Activated T-cell treated with anti-CD3 and anti-CD28 coated beads, Interleukin-2, amount 50 U/mL, for 72 hours (primary cell): ENCODE measurements at places on chromosomes 5 and 9.

GRCh38 chr9:6673326-6674025 lies 27.9 kb upstream of the GLDC start:
- no peak for DNase-seq

GRCh38 chr5:110262749-110263148 lies 463.7 kb downstream of the TMEM232 start:
- no peak for DNase-seq

DNA sequence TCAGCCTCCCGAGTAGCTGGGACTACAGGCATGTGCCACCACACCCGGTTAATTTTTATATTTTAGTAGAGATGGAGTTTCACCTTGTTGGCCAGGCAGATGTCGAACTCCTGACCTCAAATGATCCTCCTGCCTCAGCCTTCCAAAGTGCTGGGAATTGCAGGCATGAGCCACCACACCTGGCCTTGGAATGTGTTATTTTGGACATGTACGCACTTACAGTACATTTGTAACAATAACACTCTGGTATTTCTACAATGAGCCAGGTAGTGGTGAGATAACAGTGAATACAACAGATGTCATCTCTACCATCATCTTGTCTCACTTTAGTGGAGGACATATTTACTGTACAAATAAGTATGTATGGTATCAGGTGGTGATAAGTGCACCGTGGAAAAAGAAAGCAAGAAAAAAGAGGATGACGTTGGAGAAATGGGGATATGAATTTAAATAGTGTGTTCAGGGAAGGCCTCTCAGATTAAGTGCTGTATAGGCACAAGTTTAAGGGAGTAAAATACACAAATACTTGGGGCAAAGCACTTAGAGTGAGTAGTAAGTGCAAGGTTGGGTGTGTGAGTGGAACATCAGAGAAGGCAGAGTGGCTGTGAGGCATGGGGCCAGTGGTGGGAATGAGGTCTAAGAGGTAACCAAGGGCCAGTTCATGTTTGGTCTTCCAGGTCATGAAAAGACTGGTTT lies 100.1 kb downstream of the CDC42SE2 start:
- DNase-seq: no peak

DNA sequence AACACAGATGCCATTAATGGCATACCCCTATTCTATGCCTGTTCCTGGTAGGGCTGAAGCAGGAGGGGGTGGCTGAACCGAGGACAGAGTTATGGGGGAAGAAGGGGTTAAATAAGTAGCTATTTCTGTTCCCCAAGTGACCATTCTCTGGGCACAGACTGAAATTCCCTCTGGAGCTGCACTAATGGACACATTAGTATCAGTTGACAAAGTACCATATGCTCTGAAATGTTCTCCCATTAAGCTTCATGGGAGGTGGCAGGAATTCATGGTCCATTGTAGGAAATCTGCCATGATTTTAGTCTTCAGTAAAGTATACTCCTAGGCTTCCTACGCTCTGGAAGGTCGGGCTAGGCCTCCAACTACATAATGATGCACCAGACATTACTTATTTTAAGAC lies 10.5 kb upstream of the FRMPD1 start:
- DNase-seq: no peak

GRCh38 chr9:130672933-130673615 lies 8.7 kb downstream of the PRDM12 start:
- DNase-seq: no peak

DNA sequence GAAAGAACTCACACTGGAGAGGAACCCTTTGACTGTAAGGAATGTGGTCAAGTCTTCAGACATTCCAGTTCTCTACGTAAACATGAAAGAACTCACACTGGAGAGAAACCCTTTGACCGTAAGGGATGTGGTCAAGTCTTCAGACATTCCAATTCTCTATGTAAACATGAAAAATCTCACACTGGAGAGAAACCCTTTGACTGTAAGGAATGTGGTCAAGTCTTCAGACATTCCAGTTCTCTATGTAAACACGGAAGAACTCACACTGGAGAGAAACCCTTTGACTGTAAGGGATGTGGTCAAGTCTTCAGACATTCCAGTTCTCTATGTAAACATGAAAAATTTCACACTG lies 32.6 kb downstream of the MAPK9 start:
- DNase-seq: no peak

DNA sequence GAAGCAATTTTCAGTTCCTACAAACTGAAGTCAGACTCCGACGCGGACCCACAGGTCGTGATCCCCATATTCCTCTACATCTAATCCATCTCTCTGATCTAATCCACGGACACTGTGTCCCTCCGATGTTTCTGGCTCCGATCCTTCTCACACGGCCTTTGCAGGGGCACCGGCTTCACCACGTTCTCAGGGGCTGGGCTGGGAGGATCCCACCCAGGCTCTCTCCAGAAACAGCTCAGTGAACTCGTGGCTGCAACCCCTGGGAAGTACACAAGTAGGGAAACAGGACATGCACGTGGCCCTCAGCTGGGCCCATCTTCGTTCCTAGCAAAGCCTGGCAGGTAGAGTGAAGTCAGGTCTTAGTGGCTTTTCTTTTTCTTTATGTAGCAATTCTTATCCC lies 49.1 kb upstream of the OLFM1 start:
- DNase-seq: no peak

- DNase-seq: no peak
Measured at GRCh38 chr5:96822686-96823459, 15.1 kb upstream of the ERAP1 start.

DNA sequence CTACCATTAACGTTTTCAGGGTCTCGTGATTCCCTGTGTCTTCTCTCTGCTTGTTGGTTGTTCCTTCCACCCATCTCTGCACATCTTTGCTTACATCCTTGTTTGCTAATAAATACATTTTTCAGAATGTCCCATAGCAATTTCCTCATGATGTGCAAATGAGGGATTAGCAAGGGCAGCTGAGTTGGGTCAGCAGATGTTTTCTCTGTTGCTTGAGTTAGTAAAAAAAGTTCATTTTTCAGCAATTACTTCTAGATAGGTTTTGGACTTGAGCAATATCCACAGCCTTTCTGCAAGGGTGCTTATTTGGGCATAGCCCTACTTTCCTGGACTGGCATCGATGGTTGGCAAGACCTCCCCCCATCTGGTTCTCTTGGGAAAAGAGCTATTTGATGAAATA lies 4.8 kb upstream of the TNFSF15 start:
- DNase-seq: no peak

DNA sequence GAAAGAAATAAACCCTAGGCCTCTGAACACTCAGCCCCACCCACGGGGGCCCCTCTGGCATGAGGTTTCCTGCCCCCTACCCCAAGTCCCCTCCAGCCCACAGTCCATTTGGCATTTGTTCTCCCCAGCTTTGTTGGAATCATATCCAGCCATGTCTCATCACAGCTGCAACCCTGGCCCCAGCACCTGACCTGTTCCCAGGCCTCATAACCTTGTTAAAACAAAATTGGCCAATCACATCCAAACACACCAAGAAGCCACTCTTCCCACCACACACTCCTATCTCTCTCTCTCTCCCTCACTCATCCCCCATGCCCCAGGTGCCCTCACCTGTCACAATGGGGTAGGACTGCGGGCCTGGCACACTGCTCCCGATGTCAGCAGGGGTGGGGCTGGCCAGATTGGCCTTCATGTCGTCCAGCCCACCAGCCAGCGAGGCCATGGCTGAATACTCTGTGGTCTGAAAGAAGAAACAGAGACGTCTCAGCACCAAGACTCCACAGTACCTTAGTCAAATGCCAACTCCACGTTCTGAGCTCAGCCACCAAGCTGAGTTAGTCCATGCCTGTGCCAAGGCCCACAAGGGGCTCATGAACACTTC lies 110.9 kb downstream of the PAX5 start:
- no peak for DNase-seq

DNA sequence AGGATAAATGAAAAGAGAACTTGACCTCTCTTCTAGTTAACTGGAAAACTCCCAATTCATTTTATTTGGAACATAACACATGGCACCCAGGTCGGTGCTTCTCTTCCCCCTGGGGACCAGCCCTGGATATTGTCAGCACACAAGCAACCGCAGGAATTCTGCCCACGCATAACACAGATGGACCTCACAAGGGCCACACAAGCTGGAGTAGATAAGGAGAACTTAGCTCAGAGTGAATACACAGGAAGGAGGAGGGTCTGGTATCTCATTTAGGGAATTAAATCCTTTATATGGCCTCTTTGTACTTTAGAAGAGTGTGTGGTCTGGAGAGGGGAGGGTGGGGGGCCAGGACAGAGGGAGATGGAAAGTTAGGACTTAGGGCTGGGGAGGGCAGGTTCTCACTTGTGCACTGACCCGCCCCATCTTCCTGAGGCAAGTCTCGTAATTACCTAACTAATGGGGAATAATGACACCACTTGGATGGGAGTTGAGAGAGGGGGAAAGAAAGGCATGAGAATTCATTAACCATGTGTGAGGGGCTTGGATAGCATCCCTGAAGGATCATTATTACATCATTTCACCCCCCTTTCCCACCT lies 341.2 kb upstream of the WWC1 start:
- DNase-seq: no peak

DNA sequence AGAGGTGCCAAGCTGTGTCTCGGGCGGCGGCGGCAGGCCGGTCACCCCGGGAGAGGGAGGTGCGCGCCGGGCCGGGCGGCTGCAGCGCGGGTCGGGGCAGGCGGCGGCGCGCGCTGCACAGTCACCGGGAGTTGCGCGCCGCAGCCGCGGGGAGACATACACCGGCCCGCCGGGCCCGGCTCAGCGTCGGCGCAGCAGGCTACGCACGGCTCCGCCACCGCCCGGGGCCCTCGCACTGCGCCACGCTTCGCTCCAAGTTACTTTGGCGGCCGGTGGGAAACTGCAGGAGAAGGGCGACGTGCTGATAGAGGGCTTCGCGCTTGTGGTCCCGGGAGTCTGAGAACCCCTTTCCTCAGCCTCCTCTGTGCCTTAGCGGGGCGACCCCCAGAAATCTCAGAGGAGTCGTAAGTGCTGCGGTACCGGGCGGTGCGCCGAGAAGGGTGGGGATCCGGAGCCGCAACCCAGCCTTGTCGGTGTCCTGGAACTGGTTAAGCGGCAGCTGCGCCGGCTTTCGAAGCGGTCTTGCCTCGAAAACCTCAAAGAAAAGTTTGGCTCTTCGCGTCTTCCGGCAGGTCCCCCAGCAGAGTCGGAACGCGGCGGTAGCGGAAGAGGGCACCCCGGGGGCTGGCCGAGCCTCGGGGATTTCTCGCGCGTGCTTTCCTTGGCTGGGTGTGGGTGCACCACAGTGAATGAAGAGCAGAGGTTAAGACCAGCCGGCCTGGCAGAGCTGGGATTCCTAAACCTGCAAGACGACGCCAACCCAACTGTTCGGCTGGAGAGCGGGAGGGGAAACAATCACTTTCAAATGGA lies at the start of gene EFNA5:
TSS of gene EFNA5 (minus strand) at position 6 of the 810 bp plus-strand sequence.
- DNase-seq: peak; percentile 46

DNA sequence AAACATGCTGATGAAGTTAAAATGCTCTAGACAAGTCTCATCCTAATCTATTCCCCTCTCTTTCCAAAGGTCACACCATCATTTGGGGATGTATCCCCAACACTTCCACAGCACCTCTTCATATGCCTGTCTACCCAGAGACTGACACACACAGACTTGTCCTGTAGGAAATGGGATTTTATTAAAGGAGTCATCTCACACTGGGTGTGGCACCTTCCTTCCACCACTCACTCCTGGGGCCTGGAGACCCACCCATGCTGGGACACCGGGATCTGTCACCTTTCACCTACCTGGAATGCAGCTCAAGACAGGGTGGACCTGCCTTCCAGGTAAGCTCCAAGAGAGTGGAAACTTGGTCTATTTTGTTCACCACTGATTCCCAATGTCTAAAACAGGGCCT lies 99.4 kb upstream of the HAND1 start:
- no peak for DNase-seq

GRCh38 chr5:14426521-14426920 lies 155.1 kb upstream of the OTULINL start:
- DNase-seq: no peak

GRCh38 chr9:134178768-134179551 lies 14.6 kb upstream of the RNU6ATAC start:
- no peak for DNase-seq

DNA sequence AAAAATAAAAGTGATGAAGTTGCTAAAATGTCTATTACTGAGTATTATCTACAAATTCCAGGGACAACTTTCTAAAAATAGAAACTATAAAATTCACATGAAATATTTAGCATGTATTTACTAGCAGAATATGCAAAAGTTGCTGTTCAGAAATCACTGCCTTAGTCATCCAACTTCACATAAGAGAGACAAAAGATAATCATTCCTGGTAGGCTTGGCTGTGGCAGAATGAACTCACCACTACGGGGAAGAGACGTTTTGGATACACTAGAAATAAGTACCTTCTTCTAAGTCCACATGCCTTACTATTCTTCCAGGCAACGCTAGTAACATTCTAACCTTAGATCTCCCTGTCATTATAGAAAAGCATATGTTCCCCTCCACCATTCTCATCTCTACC lies 272.2 kb downstream of the BNC2 start:
- no peak for DNase-seq

GRCh38 chr5:169013846-169014245 lies 287.1 kb downstream of the SLIT3 start:
- no peak for DNase-seq

DNA sequence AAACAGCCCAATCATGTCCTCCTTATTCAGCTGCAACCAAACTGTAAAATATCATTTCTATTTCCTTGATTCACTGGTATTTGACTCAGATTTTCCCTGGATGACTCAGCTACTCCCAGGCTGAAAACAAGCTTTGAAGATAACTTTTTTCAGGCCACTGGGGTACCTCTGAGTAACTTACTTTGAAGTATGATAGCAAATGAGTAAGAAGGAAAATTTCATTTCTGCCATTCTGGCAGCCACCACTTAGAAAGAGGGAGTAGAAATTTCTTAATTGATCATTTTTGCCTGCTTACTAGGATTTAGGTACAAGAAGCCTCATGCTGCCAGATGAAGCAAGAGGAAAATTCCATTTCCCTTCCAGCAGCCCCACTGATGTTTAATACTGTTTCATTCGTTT lies 247.4 kb downstream of the PRELID2 start:
- DNase-seq: no peak

DNA sequence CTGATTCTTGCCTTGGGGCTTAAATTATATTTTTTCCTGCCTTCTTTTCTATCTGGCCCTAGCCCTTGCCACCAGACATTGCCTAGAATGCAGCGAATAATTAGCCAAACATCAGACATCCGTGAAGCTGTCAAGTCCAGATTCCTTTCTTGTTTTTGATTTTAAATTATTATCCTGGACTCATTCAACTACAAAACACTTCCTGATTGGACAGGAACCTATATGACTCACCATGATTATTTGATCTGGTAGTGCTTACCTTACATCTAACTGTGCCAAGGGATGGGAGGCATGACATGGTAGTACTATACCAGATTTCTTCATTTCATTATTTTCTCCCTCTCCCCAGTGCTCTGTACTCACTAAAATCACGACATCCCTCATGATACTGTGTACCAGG lies 829.6 kb downstream of the TLR4 start:
- DNase-seq: no peak

- DNase-seq: peak; percentile 37
Measured at GRCh38 chr5:219460-219863, 1.3 kb downstream of the SDHA start.

- no peak for DNase-seq
Measured at GRCh38 chr5:177035976-177036375, 13.5 kb downstream of the ZNF346 start.

GRCh38 chr9:126675147-126675467 lies 61.4 kb downstream of the LMX1B start:
- no peak for DNase-seq

GRCh38 chr5:83839788-83840187 lies 119.1 kb upstream of the HAPLN1 start:
- DNase-seq: no peak

GRCh38 chr5:128053291-128053954 lies 30.1 kb upstream of the SLC12A2 start:
- no peak for DNase-seq
